GM23338 (cell line): ENCODE measurements at places on chromosomes 5 and 9. TPM values are rescaled to one million over a fixed set of nuclear protein-coding genes. Genes with fewer than 3 reads are reported as not detected.

Gene BTNL9
- 0.21 and 0.37 TPM in 2 replicates for polyA plus RNA-seq

Gene AK3
- polyA plus RNA-seq = 29.6 and 30.1 TPM in 2 replicates

Gene FOXD4L5
- not detected in 2 replicates for polyA plus RNA-seq

Gene PCDHA2
- polyA plus RNA-seq = 0.99 and 1.3 TPM in 2 replicates

Gene AFAP1L1
- polyA plus RNA-seq = 2.8 and 3.2 TPM in 2 replicates

Gene TJP2
- polyA plus RNA-seq = 34.9 and 37.6 TPM in 2 replicates

Gene OR13C3
- not detected in 2 replicates for polyA plus RNA-seq

Gene OR1Q1
- not detected in 2 replicates for polyA plus RNA-seq

Gene ATOX1
- 120 and 134 TPM in 2 replicates for polyA plus RNA-seq

Gene SLC36A2
- polyA plus RNA-seq = 0.08 TPM in 1 of 2 replicates, not detected in the other

DNA sequence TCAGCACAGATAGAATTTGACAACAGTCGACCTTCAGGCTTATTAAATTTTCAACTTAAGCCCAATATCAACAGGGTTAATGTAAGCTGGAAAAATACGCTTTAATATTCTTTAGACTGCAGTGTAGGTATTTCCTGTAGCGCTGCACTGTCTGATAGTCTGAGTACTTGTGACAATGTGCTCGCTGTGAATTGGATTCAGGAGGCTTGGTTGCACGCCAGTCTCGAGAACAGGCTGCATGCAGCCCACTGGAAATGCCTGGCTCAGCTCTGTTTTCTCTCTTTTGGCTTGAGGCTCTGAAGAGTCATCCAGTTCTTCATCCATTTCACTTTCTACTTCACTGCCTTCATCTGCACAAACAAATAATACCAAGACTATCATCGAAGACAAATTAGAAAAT is 300.9 kb downstream of the RFX3 start:
- DNase-seq = no peak

- no peak for DNase-seq
Observed at GRCh38 chr9:130174025-130174424, 1.8 kb downstream of the NCS1 start.

DNA sequence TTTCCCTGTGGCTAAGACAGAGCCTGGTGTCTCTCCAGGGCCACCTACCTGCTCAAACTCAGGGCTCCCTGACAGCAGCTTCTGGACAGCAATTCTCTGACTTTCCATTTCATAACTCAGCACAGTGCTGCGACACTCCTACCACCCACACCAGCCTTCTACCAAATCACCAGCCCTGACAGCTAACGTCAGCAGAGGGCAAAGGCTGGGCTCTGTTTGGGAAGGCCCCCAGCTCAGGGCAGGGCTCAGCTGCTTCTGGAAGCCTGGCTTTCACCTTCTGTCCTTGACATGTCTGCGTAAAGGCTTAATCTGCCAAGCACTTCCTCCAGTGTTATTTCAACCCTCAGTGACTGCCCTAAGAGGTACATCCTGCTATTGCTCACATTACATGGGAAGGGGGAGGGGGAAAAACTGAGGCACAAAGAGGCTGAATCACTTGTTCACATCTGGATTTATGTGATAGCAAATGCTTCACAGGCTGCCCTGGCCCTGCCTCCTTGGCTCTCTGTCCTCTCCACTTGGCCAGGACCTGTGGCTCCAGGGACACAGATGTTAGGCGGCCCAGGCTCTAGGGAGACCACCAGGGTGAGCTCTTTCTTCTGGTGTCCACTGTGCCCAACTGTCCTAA is 102.5 kb upstream of the PANK3 start:
- no peak for DNase-seq

GRCh38 chr9:31847963-31848362 is 536.5 kb upstream of the ACO1 start:
- DNase-seq = no peak

- DNase-seq = no peak
Observed at GRCh38 chr5:111224561-111225345, 569 bp downstream of the CAMK4 start.

DNA sequence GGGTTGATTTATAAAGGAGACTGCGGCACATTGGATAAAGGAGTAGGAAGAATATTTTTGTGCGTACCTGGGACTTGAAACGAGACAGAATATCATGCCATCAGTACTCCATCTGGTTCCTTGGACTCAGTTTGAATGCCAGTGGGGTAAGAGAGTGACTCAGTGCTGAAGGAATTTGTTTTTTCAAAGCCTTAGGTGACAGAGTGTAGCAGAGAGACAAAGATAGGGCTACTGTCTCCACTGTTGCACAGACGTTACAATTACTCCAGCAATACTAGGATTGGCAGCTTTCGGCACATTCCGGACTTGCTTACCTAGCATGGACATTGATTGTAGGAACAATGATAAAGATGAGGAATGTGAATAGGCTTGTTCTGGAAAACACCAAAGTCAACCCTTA is 250.7 kb downstream of the KCTD16 start:
- DNase-seq = no peak

- DNase-seq = no peak
Observed at GRCh38 chr5:122346897-122347581, 35.0 kb downstream of the SNCAIP start.

DNA sequence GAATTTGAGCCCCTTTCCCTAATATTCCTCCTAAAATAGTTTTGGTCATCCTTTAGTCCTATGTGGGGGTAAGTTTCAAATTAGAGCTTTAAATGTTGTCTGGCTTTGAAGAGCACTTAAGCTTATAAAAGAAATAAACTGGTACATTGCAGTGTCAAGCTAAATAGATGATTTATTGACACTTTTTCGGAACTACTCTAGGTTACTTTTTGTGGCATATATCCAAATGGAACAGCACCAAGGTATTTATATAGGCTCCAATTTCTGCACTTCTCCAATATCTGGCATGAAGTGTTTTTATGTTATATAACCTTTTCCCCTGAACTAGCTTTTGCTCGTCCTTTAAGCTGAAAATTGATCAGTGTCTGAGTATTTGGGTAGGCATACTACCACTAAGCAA is 402.5 kb downstream of the NFIB start:
- no peak for DNase-seq

DNA sequence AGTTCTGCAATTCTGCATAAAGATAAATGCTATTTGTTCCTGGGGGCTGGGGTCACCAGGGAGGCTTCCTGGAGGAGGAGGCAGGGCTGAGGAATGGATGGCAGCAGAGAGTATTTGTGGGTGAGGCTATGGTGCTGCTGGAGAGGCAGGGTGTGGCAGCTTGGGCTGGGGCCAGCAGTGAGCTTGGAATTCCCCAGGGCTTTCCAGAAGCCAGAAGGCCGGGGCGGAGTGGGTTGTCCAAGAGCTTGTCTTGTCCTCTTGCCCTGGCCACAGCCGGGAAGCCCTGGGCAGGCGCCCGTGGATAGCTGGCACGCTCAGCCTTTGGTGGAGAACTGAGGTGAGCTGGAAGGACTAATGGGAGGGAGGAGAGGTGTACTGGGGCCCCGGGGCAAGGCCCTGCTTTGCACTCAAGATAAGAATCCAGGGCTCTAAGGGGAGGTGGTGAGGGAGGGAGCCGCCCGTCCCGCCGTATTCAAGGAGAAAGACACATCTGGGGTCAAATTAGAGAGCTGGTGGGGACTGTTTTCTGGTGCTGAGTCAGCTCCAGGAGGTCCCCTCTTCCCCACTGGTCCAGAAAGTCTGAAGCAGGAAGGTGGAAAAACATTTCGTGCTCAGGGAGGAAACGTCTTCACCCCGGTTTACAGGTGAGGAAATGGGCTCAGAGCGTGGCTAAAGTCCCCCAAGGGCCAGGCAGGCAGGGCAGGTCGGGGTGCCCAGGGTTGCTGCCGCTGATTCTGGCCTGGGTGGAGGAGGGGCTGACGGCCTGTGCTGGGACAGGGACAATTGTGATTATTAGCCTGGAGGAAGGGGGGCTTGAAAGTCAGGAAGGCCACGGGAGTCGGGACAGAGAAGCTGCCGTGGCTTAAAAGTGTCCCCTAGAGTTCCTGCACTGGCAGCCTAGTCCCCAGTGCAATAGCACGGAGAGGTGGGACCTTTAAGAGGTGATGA is 26.9 kb upstream of the CNOT6 start:
- DNase-seq = no peak

DNA sequence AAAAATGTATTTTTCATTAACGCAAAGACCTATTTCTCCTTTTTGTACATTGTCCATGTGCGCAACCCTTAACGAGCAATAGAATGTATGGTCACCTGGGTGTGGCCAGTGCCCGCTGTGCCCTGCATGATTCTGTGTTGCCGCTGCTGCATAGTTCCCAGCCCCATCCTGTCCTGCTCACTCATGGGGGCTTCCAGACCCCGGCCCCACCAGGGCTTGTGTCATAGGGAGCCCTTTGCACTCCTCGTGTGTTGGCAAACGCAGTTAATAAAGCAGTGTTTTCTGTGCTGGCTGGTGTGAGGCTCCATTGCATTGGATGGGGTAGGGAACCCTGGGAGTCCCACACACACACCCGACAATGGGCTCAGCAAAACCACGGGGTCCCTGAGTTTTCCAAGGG is 49.7 kb downstream of the SAR1B start:
- DNase-seq = no peak

GRCh38 chr5:54727874-54728587 is 210.5 kb downstream of the SNX18 start:
- DNase-seq = no peak

GRCh38 chr5:32255540-32255900 is 57.2 kb downstream of the MTMR12 start:
- no peak for DNase-seq

GRCh38 chr5:178340187-178340586 is 107.6 kb upstream of the PHYKPL start:
- DNase-seq = no peak
